ENCODE measurements at places on chromosomes 2 and 18.

DNA sequence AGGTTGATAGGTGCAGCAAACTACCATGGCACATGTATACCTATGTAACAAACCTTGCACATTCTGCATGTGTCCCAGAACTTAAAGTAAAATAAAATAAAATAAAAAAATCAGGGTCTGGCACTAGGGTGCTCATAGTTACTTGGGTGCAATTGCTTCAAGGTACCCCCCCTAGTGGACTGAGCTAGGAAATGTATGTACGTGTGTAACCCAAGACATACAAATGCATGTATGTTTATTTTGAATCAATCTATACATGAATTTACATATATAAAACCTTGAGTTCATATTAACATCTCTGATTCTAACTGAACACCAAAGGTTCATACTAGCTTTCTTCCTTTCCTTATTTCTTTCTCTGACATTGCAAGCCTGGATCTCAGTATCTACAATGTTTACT, 51.5 kb downstream of the USP37 start:
- DNase-seq = peak; percentile 22

GRCh38 chr2:96374211-96374951, 38.8 kb downstream of the NCAPH start:
- DNase-seq = no peak

GRCh38 chr2:185578322-185578721, 160.3 kb upstream of the FSIP2 start:
- DNase-seq = no peak

GRCh38 chr2:165508927-165509326, 39.4 kb downstream of the CSRNP3 start:
- no peak for DNase-seq

DNA sequence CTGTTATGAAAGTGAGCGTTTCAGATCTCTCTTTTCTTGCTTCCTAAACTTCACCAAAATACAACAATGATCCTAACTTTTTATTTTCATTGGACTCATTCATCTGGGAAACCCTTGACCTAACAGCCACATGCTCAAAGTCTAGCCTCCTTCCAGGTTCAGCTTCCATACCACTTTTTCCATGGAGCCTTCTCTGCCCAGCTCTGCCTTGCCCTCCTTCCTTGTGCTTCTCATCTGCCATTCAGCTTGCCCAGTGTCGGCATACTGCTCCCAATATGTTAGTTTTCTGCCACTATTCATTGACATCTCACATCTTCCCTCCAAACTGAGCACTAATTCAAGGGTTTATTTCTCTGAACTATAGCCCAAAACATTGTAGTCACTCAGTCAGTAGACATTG, 214.7 kb downstream of the RAD51AP2 start:
- peak; percentile 50 for DNase-seq

DNA sequence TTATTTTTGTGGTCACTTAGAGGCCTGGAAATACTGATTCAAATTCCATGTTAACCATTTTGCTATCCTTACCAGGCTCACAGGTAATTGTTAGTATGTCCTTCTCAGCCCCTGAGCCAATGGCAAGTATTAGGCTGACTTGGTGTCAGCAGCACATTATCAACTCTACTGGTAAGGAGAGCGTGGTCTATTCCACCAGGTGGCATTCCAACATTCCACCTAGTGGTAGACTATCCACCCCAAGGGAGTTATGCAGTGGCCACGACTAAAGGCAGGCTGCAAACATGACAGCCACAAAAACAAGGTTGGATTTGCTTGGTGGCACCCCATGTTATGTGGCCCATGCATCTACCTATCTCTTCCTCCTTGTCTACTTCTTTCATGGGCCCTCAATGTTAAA, 31.8 kb upstream of the GCC2 start:
- no peak for DNase-seq

GRCh38 chr2:42385225-42385624, 24.2 kb upstream of the COX7A2L start:
- peak; percentile 8 for DNase-seq

GRCh38 chr2:119943058-119943457, 69.8 kb upstream of the EPB41L5 start:
- peak; percentile 23 for DNase-seq

DNA sequence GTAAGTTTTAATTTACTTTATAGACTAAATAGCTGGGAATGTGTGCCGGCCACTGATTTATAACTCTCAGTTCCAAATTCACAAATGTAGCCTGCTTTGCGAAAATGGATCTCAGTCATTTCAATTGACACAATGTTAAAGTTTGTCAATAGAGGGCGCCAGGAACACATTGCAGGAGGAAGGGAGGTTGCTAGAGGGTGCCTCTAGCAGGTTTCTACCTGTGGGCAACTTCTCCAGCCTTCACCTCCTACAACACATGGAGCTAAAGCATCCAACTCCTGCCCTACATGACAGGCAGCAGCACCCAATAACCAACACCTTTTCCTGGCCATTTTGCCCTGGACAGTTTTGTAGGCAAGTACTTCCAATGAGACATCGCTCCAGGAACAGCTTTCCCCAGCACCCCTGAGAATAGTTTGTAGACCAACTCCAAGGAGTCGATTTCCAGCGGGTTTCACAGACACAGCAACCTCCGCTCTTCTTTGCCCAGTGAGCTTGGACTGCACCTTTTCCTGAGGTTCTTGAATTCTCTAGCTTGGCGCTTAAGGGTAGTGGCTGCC, 784.8 kb upstream of the CDH2 start:
- DNase-seq = peak; percentile 31

DNA sequence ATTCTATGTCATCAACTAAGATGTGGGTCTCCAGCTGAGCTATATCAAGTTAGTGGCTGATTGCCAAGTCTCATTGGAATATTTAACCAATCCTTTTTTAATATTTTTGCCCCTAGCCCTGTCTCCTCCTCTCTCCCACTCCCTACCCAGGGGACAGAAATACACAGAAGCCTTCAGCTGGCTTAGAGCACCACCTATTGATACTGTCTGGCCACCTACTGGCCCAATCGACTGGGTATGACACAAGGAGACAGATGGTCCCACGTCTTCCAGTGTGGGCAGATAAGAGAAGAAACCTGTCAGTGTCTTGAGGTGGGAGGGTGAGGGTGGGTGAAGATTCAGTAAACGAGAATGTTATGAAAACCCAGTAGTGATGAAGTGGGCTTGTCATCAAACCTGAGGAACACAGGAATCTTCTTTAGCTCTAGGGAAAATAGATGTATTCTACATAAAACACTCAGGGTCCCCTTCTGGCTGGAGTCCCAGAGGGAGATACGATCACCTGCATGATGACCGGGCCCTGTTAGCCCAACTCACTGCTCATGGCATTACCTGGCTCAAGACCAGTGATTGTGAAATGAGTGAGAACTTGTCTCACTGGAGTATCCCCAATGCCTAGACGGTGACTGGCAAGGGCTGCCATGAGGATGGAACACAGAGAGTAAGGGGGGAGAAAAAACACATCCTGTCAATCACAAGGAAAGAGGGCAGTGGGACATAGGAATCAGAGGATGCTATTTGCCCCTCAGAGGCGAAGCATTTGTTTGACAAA, 26.7 kb downstream of the POLR1A start:
- DNase-seq = peak; percentile 71
